RPMI7951 (cell line): ENCODE measurements at places on chromosomes 13 and 19. TPM values are rescaled to one million over a fixed set of nuclear protein-coding genes. Genes with fewer than 3 reads are reported as not detected.

- no peak for DNase-seq
These were observed 77.5 kb downstream of the DLEU7 start for GRCh38 chr13:50766013-50766412.

DNA sequence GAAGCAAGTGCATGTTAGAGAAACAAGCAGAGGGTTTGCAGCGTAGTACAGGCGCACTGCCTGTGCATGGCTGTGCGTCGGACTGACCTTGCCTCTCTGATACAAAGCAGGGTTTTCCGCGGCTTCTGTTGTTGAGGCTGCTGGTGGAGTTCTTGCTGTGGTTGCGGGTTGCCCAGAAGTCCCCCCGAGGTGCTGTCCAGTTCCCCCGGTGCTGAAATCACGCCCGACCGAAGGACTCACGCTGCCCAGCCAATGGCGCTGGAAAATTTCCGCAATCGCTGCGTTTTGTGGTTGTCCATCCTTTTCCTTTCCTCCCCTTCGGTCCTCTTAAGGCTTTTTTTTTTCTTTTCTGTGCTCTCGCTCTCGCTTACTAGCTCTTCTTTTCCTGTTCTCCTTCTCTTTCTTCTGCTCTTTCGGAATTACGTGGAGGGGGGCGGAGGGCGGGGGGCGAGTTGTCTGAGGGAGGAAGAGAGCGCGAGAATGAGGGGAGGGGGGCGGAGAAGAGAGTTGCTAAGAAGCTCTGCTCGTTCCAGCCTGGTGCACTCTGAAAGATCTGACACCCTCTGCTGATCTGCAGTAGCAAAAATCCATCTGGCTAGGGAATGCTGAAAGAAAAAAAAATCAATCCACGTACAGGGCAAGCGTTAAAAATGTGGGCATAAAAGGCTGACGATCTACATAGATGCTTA, at the start of gene SLITRK1:
Gene SLITRK1, minus strand, starts transcription at position 558 of the 689 bp plus-strand sequence. CDS start 967 bp downstream, outside the sequence.
- DNase-seq = peak; percentile 16

KLK8 gene
- not detected in 2 replicates for total RNA-seq

- peak; percentile 79 for DNase-seq
These were observed 911.0 kb downstream of the UQCRFS1 start for GRCh38 chr19:28301961-28302360.

DNA sequence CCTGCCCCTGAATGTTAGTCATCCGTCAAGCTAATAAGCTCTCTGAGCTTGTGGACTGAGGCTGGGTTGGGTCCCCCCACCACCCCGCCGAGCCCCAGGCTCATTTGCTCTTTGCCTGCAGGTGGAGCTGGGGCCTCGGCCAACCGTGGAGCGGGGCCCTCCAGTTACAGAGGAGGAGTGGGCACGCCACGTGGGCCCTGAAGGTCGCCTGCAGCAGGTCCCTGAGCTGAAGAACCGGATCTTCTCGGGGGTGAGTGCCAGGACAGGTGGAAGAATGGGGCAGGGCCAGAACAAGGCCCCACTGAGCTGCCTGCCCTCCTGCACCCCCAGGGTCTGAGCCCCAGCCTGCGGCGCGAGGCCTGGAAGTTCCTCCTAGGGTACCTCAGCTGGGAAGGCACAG, 5.1 kb downstream of the TBC1D17 start:
- no peak for DNase-seq

GRCh38 chr19:8731428-8732169, 10.2 kb downstream of the OR2Z1 start:
- DNase-seq = no peak
